Chondrocyte (in vitro differentiated cells): ENCODE measurements at places on chromosomes 4 and X.

DNA sequence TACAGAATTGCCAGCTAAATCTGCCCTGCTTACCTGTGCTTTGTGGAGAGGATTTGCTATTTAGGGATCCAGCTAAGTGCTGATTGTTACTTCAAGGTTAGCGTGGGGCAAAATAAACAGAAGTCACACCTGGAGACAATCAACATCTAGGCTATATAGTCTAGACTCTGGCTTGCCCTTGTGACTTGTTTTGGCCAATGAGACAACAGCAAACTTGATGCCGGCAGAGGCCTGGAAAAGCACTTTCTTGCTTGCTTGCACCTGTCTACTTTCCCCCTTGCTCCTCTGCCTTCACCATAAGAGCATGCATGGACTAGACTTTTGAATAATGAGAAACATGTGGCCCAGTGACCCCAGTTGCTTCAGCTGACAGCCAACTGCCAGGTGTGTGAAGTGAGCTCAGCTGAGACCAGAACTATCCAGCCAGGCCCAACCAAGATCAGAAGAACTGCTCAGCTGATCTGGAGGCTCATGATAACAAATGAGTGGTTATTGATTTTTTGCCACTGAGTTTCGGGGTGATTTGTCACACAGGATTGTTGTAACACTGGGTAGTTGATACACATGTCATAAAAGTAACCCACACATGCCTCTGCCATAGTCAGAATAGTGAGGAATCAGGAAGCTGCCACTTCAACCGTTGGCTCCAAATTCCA is 164.4 kb downstream of the RBMX2 start:
- DNase-seq = no peak

DNA sequence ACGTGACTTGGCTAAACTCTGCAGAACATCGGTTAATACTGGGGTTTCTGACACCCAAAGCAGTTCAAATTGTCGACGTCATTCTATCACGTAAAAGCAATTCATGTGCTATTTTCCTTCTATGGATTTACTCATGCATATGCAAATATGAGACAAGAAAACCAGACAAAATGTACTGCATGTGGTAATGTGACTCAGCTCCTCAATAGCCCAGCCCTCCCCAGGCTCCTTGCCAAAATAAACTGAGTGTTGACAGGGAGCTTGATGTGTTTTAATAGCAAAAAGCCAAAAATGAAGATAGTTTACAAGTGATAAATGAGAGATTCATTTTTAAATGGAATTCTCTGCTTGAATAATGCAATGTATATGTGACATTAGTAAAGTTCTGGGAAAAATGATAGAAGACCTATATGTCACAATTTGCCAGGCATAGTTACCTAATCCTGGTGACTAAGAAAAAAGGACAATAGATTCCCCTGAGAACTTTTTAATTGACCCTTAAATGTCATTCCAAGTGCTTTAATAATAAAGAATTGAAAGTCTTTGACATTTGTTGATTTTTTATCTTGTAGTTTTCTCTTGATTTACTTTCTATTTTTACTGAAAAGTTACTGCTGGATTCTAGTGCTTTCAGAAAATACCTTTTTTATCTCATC is 1700.6 kb upstream of the TENM3 start:
- no peak for DNase-seq

DNA sequence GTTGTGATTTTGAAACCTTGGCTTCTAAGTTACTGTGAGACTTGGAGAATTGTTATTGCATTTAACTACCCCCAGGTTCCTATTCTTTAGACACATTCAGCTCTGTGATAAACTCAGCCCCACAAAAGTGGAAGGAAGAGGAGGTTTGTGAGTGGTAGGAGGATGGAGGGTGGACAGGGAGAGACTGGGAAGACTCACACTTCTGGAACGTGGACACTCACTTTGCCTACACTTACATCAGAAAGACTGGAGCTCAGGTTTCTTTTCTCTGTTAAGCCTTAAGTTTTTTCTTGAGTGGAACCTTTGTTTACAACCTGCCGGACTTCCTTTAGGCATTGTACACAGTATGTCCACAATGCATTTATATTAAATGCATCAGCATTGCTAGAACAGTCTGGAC is 99.0 kb downstream of the AREG start:
- DNase-seq = no peak

- DNase-seq = no peak
These were observed 626.6 kb downstream of the MID1IP1 start for GRCh38 chrX:39427906-39428305.
